ENCODE measurements at places on chromosomes 5 and 9.

DNA sequence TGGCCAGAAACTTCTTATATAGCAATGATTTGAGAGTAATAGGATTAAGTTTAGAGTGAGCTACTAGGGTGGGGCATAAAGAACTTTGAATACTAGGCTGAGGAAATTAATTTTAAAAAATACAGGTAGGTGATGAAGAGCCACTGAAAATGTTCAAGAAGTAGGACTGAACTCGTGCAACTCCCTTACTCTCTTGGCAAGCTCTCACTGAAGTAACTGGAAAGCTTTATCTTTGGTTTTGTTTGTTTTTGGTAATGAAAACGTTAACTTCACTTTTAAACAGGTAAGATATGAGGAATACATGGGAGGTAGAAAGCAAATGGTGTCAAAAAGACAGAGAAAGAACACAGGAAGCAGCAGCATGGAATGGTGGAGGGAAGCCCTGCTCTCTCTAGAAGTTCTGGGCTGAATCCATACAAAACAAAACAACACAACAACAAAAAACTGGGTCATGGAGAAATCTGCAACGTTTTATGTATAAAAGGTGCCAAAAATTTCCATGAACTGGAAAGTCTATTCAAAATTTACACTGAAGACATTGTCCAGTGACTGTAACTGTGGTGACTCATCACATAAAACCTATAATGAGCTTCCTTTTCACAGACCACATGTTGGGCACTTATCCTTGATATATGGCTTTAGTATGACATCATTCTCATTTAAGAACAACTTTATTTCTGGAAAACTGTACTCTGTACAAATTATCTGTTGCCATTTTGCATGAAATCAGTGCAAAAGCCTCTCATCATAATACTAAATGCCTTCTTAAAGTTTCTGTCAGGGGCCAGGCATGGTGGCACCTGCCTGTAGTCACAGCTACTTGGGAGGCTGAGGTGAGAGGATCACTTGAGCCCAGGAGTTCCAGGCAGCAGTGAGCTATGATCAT lies 91.2 kb upstream of the CHD1 start:
- no peak for DNase-seq

DNA sequence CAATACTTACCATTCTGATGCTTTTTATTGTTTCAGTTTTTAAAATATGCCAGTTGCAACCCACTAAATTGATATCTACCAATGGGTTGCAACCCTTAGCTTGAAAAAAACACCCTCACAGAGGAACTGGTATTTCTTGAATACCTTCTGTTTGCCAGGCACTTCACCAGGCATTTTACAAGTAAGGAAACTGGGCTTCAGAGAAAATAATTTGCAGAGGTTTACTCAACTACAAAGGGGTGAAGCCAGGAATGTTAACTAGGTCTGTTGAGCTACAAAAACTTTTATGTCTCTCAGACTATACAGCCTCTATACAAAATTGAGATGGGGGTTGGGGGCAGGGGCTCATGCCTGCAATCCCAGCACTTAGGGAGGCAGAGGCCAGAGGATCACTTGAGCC lies 65.0 kb downstream of the STX17 start:
- no peak for DNase-seq

DNA sequence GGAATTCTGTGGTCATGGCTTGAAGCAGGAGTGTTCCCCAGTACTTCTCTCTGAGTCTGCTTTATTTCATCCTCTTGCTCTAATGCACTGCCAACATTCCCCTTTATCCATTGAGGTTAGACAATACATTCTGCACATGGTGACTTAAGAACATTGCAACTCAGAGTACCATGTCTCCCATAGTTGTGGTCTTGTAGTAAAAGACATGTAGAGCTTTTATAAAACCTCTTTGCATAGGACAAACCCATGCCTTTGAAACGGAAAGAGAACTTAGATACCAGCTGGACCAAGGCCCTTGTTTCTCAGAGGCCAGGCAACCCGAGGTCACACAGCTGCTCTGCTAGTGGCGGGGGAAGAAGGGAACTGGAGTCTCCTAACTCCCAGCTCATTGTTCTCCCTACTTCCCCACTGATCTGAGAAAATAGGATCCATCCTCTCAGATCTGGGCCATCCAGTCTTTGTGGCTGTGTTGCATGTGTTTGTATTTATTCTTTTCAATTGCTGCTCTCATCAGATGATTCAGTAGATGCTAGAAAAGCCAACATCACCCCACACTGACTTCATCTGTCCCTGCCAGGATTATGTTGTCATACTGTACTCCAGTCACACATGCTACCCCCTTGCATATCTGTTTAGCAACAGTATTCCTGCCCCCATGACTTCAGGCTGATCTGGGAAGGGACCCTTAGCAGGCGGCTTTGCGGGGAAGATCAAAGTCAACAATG lies 236.9 kb downstream of the SAXO1 start:
- no peak for DNase-seq

GRCh38 chr9:137267933-137268355 lies 9.6 kb upstream of the TOR4A start:
- DNase-seq: no peak

- no peak for DNase-seq
Observed at GRCh38 chr5:153267506-153267905, 223.0 kb upstream of the GRIA1 start.

- DNase-seq: peak; percentile 32
Observed at GRCh38 chr9:77977210-77977611, 54.4 kb downstream of the GNAQ start.

DNA sequence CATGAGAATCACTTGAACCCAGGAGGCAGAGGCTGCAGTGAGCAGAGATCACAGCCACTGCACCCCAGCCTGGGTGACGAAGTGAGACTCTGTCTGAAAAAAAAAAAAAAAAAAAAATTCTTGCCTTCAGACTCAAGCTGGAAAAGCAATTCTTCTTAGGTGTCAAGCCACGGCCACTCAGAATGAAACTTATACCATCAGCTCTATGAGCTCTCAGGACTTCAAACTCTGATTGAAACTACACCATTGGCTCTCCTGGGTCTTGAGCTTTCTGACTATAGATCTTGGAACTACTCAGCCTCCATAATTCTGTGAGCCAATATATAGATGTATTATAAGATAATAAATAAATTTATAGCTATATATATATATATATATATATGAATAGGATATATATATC lies 12.9 kb upstream of the FGF10 start:
- DNase-seq: no peak

GRCh38 chr9:93567271-93567959 lies 9.0 kb upstream of the PHF2 start:
- no peak for DNase-seq

- no peak for DNase-seq
Observed at GRCh38 chr5:73370640-73371583, 77.7 kb downstream of the FOXD1 start.

- no peak for DNase-seq
Observed at GRCh38 chr5:148915224-148915817, 88.9 kb downstream of the ADRB2 start.

GRCh38 chr9:16985559-16986348 lies 115.3 kb upstream of the BNC2 start:
- DNase-seq: no peak

GRCh38 chr9:69086769-69087168 lies 51.2 kb downstream of the FXN start:
- DNase-seq: no peak

- DNase-seq: no peak
Observed at GRCh38 chr5:1494780-1495524, 28.8 kb downstream of the LPCAT1 start.

DNA sequence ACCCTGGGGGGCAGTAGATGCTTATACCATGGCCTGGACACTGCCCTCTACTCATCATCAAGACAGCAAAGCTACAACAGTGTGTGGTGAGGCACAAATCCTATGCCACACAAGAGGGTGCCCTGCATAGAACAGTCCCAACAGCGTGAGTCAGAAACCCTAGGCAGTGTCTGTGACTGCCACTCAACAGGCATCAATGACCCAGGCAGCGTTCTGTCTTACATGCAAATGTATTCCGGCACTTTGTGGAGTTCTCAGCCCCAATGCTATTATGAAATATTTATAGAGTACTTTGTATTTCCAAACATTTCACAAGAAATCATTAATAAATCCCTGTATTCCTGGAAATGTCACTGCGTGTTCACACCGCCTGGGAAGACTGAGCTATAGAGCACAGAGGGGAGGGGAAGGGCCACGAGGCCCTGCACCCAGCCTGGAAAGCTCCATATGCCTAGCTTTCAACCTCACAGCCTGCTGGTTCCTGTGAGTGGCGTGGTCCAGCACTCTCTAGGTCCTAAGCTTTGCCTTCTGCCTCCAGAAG lies 77.7 kb downstream of the NIPSNAP3B start:
- no peak for DNase-seq

DNA sequence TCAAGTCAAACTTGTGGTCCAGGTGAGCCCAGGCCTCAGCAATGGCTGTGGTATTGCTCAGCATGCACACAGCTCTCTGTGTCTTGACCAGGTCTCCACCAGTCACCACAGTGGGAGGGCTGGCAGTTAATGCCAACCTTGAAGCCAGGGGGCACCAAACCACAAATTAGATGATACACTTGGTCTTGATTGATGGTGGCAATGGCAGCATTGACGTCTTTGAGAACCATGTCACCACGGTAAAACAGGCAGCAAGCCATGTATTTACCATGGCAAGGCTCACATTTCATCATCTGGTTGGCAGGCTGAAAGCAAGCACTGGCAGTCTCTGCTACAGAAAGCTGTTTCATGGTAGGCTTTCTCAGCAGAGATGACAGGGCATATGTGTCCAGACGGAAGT lies 40.0 kb downstream of the NIM1K start:
- DNase-seq: no peak

GRCh38 chr5:81530919-81531318 lies 137.0 kb upstream of the ACOT12 start:
- DNase-seq: no peak

GRCh38 chr5:75412111-75412990 lies 75.3 kb downstream of the HMGCR start:
- no peak for DNase-seq

GRCh38 chr9:13281356-13282016 lies 2.0 kb upstream of the MPDZ start:
- no peak for DNase-seq

- no peak for DNase-seq
Observed at GRCh38 chr9:117416856-117417255, 2.0 kb upstream of the ASTN2 start.

GRCh38 chr5:115231598-115231997 lies 31.1 kb downstream of the PGGT1B start:
- no peak for DNase-seq

- no peak for DNase-seq
Observed at GRCh38 chr9:68626526-68626925, 78.5 kb upstream of the PIP5K1B start.

DNA sequence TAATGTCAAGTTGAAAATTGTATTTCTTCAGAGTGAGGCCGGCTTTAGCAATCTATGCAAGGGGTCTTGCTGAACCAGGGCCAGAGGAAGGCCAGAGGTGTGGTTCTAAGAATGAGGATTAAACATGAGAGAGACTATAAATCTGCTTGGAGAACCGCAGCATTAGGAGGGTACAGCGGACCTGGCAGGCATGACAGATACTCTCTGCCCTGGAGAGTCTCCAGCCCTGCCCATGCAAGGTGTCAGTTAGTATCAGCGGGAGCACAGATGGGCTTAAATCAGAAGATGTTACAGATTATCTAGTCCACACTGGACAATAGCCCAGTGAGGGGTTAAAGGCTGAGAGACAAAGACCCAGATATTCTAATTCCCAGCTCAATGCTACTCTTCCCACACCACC lies 11.5 kb upstream of the GPX3 start:
- no peak for DNase-seq

DNA sequence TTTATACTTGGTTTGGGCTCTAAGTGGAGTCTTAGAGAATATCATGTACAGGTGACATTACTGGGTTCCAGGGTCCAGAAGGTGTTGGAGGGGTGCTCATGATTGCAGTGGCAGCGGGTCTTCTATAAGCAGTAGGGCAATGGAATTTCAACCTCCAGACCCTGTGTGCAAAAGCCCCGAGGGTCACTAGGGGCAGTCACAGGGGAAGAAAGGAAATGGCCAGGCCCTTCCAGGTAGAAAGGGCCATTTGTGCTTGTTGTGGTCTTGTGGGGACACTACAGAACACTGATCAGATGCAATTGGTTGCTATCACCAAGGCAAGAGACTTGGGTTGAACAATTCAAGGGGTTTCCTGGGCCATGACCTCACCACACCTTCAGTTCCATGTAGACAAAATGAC lies 283.4 kb downstream of the GADD45G start:
- no peak for DNase-seq

GRCh38 chr5:116507051-116507537 lies 67.5 kb downstream of the SEMA6A start:
- no peak for DNase-seq

DNA sequence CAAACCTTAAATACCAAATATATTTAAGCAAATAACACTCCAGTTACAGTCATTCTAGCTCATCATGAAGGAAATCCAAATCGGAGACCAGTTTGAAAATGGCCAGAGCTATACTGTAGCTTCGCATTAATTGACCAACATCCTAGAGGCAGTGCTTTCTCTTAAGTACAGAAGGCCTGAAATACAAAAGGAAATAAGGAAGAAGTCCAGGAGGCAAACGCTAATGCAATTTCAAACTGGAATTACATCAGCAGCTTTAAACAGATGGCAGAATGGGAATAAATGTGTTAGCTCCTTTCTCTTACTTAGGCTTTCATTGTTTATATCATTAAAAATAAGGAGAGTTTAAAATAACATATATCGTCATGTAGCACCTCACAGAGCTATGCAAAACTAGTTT lies 197.0 kb downstream of the SEC61B start:
- no peak for DNase-seq

DNA sequence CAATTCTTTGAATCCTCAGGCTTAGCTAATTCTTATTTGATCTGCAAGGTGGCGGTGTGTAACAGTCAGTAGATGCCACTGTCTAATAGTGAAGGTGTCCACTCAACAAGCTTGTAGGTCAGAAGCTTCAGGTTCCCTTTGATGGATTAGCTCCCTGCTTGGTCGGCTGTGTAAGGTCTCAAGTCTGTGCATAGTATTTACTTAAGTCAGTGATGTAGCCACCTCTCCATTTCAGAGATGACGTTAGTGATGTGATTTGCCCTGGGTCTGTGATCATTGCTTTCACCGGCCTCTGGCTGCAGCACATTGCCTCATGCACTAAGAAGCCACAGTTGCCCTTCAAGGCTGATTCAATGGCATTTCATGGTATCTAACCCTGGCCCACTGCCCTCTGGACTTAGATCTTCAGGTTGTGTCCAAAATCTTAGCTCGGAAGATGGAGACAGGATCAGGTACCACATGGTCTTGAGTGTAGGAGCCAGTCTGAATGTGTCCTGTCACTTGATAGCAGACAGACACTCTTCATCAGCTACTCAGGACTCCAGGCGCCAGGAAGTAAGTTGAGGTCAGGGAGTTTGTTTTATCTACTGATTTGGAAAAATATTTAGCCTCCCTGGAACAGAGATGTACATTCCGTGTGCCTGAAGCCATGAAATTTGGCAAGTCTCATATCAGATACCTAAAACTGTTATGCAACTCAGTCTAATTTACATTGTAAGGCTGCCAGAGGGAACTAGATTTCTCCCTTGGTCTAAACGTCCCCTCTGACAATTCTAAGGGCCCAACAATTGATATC lies 42.9 kb downstream of the SUB1 start:
- DNase-seq: no peak
